ENCODE measurements at places on chromosomes 13 and 19. TPM values are rescaled to one million over a fixed set of nuclear protein-coding genes. Genes with fewer than 3 reads are reported as not detected.

The LRCH1 gene
- 17.8 TPM for polyA plus RNA-seq

The KLK12 gene
- polyA plus RNA-seq = not detected

DNA sequence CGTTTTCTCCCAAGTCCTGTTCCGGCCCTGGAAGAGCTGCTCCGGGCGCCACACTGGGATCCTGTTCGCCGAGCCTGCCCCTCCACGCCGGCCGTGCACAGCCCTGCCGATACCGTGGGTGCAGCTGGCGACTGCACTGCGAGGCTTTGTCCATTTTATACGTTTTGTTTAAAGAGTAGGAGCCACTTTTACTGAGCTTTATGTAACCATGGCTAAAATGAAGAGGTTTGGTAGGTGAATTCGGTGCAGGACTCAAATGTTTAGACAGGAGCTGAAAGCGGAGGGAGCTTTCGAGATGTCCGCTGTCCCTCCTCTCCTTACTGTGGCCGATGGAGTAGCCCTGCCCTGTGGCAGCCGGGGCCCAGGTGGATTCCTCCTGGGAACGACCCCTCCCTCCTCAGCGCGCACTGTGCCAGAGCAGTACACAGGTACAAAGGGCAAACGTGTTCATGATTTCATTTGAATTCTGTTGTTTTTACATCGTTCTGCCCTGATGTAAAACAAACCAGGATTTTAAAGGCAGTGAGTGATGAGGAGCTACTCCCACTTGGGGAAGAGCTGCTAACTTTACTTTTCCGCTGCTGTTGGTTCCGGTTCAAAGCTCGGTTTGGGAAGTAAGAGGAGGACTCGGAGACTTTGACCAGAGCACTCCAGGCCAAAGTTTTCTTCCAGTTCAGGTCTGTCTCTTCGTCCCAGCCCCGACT lies 1.7 kb downstream of the COL4A2 start:
- DNase-seq = no peak

The CYP4F2 gene
- 0.18 TPM for polyA plus RNA-seq

- no peak for DNase-seq
Observed at GRCh38 chr13:72656357-72656756, 71.1 kb downstream of the MZT1 start.

The PRSS57 gene
- not detected for polyA plus RNA-seq

- no peak for DNase-seq
Observed at GRCh38 chr13:99909836-99910619, 61.5 kb downstream of the ZIC5 start.

GRCh38 chr13:110600261-110600819 lies 15.0 kb upstream of the NAXD start:
- no peak for DNase-seq

All from urinary bladder (tissue), 4 donors.